Gastrocnemius medialis (tissue), 4 donors: ENCODE measurements at places on chromosomes 11 and 22. TPM values are rescaled to one million over a fixed set of nuclear protein-coding genes. Genes with fewer than 3 reads are reported as not detected.

The LMO2 gene
- 18.4 TPM for total RNA-seq

The DNAJB7 gene
- not detected for total RNA-seq

The CASP1 gene
- 4.3 TPM for total RNA-seq

The CDC42EP1 gene
- total RNA-seq, result 7.1 TPM

The MPZL2 gene
- 7.9 TPM for total RNA-seq
